ENCODE measurements at places on chromosomes 16 and 17.

- no peak overlapping the region for H3K27ac ChIP-seq
- no peak overlapping the region for H3K4me3 ChIP-seq
- DNase-seq, result peak; percentile 41
These were observed 7.4 kb upstream of the DHRS7B start for GRCh38 chr17:21119247-21119918.

DNA sequence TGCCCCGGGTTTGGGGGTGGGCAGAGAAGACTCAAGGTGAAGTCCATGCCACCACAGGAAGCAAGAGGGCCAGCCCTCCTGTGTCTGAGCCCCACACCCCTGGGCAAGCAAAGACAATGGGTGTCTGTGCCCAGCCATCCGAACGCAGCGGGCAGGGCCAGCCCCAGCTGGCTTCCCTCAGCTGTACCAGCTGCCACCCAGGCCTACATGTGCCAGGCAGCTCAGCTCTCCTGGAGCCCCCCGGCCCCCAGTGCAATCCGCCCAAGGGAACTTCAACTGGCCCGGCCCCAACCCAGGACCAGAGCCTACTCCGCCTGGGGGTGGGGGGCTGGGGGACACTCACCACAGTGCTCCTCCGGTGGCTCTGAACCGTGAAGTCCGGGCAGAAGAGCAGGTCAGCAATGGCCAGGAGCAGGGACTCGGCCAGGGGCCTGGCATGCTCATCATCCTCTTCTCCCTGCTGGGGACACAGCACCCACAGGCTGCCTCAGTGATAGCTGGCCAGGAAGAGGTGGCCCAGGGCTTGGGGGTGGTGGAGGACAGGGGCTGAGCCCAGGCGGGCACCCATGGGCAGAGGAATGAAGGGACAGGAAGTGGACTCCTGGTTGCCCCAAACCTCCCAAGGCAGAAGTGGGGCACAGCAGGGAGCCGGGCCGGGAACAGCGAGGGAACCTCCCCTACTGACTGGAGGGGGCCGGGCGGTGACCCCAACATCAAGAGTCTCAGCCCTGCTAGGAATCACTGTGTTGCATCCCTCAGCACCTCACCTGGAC, 9.8 kb downstream of the HID1 start:
- DNase-seq, result no peak
- no peak overlapping the region for H3K4me3 ChIP-seq
- no peak overlapping the region for H3K27ac ChIP-seq
- peaks cover 4% of the 10 kb centered on the region for H3K27me3 ChIP-seq
- H3K36me3 ChIP-seq, result no peaks in the 10 kb centered on the region

DNA sequence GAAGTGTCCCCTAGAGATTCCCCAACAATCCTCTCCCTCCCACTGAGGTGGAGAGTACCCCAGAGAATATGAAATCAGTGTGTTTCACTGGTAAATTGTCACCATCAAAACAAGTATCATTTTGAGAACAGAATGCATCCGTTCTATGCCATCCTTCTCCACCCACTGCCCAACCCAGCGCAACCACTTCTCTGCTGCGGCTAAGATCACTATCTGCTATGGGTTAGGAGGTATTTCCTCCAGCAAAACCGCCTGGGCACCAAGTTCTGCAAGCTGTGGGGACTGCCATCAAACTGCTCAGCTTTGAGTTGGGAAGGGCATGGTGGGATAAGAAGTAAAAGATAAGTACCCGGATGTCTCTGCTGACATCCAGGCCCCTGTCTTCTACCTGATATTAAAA, 24.4 kb downstream of the CNTNAP1 start:
- DNase-seq, result no peak
- H3K27me3 ChIP-seq, result no peaks in the 10 kb centered on the region
- H3K4me1 ChIP-seq, result peaks cover 61% of the 10 kb centered on the region
- peak overlapping the region; percentile 94 for H3K27ac ChIP-seq
- H3K4me3 ChIP-seq, result peak overlapping the region; percentile 39
- peaks cover 80% of the 10 kb centered on the region for H3K36me3 ChIP-seq

DNA sequence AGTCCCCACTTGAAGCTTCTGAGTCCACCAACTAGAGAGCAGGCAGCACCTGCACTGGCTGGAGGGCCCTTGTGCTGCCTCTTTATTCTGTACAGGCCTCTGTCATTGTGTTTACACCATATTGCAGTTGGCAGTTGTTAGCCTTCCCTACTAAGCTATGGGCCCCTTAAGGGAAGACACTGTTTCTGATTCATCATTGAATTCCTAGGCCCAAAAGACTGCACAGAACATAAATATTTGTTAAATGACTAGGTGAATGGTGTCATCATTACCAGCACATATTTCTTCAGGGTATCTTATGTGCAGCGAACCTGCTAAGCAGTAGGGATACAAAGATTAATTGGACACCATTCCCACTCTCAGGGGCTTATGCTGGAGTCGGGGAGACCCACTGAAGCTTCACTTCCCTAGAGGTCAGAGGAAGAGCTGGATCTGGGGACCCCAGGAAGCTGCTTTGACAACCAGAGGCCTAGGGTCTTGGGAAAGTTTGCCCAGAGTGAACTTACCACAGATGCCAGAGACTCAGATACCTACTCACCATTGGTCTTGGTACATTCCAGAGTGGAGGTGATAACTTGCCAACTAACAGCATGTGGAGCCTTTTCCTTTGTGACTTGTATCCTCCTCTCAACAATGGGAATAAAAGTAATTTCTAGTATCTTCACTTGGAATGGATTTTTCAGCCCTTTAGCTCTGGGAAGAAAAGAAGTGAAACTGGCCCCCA, 28.7 kb upstream of the DDX52 start:
- no peaks in the 10 kb centered on the region for H3K36me3 ChIP-seq
- H3K4me3 ChIP-seq, result no peak overlapping the region
- H3K27me3 ChIP-seq, result peaks cover 13% of the 10 kb centered on the region
- H3K27ac ChIP-seq, result no peak overlapping the region

DNA sequence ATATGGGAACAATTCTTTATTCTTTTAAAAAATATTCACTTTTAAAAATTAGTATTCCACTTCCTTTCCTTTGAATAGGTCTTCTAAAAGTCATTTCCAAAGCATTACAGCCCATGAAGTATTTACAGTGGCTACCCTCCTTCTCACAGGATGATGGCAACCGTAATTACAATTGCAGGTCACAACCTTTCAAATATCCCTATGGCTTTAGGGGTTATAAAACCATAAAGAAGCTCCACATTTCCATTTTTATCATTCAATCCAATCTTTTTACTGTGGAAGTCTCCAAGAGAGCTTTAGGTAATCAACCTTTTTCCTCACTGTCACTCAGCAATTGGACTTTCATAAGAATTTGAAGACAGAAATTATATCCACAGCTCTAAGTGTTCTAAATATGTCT, 488.9 kb upstream of the CA10 start:
- no peak overlapping the region for H3K4me3 ChIP-seq
- no peaks in the 10 kb centered on the region for H3K36me3 ChIP-seq
- no peaks in the 10 kb centered on the region for H3K4me1 ChIP-seq

DNA sequence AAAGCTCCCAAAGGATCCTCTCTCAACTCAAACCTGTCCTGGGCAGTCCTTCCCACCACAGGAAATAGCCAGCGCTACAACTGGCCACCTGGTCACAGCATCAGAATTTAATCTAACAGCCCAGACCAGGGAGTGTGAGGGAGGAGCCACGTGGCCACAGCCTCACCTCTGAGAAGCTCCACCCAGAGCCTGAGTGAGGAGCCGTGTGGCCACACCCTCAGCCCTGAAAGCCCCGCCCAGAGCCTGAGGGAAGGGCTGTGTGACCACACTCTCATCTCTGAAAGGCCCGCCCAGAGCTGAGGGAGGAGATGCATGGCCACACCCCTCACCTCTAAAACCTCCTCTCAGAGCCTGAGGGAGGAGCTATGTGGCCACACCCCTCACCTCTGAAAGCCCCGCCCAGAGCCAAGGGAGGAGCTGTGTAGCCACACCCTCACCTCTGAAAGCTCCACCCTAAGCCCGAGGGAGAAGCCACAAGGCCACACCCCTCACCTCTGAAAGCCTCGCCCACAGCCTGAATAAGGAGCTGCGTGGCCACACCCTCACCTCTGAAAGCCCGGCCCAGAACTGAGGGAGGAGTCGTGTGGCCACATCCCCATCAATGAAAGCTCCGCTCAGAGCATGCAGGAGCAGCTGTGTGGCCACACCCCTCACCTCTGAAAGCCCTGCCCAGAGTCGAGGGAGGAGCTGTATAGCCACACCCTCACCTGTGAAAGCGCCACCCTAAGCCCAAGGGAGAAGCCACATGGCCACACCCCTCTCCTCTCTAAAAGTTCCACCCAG, 28.6 kb downstream of the SLC38A8 start:
- H3K27me3 ChIP-seq, result no peaks in the 10 kb centered on the region
- DNase-seq, result no peak
- H3K27ac ChIP-seq, result no peak overlapping the region
- peaks cover 8% of the 10 kb centered on the region for H3K4me1 ChIP-seq
- H3K4me3 ChIP-seq, result no peak overlapping the region
- H3K36me3 ChIP-seq, result no peaks in the 10 kb centered on the region

DNA sequence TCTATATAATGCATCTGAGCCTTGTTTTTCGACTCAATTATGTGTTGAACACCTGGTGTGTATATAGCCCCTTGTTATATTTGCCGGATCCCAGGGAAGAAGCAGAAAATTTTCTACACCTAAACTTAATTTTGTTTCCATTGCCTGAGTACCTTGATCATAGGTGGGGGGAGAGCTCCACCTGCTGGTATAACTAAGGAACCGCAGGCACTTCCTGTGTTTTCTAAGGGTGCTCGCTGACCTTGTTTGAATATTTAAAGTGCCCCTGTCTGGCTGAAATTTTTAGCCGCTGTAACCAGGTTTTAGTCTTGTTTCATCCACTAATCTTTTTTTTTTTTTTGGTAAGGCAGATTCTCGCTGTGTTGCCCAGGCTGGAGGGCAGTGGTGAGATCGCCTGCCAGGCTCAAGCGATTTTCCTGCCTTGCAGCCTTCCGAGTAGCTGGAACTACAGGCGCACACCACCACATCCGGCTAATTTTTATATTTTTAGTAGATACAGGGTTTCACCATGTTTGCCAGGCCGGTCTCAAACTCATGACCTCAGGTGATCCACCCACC, 6.5 kb upstream of the NUBP1 start:
- H3K27me3 ChIP-seq, result no peaks in the 10 kb centered on the region
- no peaks in the 10 kb centered on the region for H3K36me3 ChIP-seq
- H3K4me1 ChIP-seq, result peaks cover 51% of the 10 kb centered on the region
- H3K27ac ChIP-seq, result peak overlapping the region; percentile 90

DNA sequence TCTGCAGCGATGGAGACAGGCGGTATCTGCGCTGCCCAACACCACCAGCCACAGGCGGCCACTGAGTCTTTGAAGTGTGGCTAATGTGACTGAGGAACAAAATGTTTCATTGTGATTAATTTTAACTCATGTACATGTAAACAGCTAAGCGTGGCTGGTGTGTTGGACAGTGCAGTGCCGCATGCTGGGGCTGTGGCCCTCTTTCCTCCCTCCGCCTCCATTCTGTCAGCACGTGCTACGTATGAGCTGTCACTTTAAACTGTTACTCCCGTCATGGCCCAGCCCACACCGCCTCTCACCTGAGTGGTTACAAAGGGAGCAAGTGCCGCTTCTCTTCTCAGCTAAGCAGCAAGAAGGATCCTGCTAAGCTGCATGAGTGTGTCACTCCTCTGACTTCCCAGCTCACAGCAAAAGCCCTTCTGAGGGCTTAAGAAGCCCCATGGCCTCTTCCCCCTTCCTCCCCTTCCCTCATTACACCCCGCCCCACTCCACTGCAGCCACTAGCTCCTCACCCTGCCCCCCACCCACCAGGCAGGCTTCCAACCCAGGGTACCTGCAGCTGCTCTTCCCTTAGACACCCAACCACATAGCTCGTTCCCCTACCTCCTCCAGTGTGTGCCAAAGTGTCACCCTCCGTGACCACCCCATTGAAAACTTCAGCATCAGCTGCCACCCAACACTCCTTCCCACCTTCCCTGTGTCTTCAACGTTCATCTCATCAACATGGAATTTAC, 15.0 kb downstream of the HASPIN start:
- peak overlapping the region; percentile 70 for H3K27ac ChIP-seq
- H3K36me3 ChIP-seq, result no peaks in the 10 kb centered on the region
- H3K27me3 ChIP-seq, result no peaks in the 10 kb centered on the region
- DNase-seq, result no peak

DNA sequence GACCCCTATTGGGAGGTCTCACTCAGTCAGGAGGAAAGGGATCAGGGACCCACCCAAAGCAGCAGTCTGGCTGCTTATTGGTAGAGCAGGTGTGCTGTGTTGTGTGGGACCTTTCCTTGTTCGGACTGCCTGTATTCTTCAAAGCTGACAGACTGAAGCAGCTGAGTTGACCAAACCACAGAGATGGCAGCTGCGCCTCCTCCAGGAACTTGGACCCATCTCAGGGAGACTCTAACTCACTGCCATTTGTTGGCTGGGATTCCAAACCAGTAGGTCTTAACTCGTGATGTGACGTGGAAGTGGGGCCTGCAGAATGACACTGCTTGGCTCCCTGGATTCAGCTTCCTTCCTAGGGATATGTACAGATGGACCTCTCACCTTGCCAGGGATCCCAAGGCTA, 9.6 kb upstream of the UQCRC2 start:
- peaks cover 5% of the 10 kb centered on the region for H3K4me1 ChIP-seq
- no peaks in the 10 kb centered on the region for H3K36me3 ChIP-seq
- no peak overlapping the region for H3K4me3 ChIP-seq
- no peak overlapping the region for H3K27ac ChIP-seq
- no peaks in the 10 kb centered on the region for H3K27me3 ChIP-seq

All from activated B cell treated with CpG ODN at 0.5 μM for 24 hours (primary cell).